ENCODE measurements at places on chromosomes 5 and 9.

DNA sequence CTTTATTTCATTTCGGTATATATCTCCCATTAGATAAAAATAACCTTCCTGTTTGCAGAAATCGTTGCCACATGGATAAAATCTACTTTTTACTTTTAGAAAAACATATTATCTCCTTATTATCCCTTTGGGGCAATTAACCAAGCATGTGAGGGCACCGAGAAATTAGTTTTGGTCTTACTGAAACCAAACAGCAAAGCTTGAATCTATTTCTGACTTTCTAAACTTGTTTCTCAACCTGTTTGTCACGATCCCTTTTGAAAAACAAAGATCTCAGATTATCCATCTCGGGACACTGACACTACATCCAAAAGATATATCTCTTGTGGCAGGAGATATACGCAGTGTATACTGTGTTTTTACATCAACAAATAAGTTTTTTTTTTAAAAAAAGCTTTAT is 2.3 kb downstream of the TUT7 start:
- no peak for DNase-seq

DNA sequence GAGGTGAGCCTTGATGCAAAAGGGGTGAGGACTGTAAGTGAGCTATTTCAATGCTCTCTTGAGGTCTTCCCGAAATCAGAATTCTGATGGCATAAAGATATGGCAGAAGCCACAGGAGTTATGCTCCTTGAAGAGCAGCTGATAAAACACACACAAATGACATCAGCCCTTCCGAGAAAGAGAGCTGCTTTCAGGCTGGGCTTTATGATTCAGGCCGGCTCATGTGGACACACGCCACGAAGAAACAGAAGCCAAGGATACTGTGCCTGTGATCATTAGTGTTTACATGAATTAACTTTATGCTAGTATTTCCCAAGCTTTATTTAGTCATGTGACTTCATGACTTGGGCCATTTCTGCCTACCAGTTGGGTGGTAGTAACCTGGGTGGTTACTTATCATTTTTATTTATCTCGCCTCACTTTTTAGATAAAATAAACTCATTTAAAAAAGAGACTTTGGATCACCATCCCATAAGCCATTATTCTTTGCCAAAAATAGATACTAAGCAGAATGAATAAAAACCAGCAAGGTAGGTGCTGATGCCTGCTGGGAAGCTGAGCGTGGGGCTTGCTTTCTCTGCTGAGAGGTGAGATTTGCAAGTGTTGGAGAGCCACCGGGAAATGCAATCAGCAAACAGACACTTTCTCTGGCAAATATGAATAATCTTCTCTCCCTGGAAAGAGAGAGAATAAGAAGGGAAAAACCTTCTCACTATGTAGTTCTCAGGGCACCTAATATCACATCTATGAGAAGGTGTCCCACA is 73.0 kb upstream of the SLC25A51 start:
- no peak for DNase-seq

- DNase-seq = no peak
These were observed 19.3 kb upstream of the ORM1 start for GRCh38 chr9:114303571-114303970.

DNA sequence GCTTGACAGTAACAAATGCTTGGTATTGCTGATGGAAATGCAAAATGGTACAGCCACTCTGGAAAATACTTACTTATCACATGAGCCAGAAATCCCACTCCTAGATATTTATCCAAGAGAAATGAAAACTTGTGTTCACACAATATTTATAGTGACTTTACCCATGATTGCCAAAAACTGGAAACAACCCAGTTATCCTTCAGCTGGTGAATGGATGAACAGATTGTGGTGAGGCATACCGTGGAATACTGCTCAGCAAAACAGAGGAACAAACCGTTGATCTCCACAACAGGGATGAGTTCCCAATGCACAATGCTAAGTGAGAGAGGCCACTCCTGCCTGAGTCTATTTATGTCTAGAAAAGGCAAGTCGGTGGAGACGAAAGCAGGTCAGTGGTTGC is 40.5 kb upstream of the LRRC14B start:
- DNase-seq = no peak

DNA sequence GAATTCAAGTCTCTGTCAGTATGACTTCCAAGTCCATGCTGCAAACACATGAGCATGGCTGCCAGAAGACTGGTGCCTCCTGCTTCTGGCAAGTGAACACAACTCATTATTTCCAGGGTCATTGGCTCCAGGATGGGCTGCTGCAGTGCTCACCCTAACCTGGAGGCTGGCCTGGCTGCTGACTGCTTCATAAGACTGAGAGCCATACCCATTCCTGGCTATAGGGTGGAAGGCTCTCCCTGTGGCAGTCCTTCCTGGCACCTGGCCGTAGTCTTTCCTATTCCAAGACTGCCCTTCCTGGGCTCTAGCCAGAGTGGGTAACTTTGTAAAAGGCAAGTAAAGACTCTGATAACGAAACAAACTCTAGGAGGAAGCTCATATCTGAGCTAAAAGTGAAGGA is 51.2 kb downstream of the CXXC5 start:
- no peak for DNase-seq

- no peak for DNase-seq
These were observed 44.5 kb downstream of the AMBP start for GRCh38 chr9:114033397-114034103.

- no peak for DNase-seq
These were observed 584 bp upstream of the PIP5K1B start for GRCh38 chr9:68704498-68704813.

DNA sequence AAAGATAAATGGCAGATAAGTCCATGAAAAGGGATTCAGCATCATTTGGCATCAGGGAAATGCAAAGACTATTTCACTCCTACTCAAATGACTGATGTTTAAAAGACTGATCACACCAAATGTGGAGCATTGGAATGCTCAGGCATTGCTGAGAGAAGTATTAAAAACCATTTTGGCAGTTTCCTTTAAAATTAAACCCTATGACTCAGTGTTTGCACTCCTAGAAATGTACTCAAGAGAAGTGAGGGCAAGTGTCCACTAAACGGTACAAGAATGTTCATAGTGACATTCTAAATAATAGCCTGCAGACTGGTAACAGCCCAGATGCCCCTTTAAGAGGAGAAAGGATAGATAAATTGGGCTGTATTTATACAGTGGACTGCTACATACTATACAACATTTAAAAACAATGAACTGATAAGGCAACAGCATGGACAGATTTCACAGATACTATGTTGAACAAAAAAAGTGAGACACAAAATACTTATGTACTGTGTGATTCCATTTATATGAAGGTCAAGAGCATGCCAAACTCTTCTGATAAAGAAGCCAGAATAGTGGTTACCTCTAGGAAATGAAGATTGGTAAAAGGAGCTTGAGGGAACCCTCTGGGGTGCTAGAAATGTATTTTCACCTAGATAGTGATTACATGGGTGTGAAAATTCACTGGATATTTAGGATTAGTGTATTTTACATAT is 24.6 kb downstream of the APC start:
- DNase-seq = no peak

- DNase-seq = no peak
These were observed 105.7 kb downstream of the LURAP1L start for GRCh38 chr9:12880406-12881015.

DNA sequence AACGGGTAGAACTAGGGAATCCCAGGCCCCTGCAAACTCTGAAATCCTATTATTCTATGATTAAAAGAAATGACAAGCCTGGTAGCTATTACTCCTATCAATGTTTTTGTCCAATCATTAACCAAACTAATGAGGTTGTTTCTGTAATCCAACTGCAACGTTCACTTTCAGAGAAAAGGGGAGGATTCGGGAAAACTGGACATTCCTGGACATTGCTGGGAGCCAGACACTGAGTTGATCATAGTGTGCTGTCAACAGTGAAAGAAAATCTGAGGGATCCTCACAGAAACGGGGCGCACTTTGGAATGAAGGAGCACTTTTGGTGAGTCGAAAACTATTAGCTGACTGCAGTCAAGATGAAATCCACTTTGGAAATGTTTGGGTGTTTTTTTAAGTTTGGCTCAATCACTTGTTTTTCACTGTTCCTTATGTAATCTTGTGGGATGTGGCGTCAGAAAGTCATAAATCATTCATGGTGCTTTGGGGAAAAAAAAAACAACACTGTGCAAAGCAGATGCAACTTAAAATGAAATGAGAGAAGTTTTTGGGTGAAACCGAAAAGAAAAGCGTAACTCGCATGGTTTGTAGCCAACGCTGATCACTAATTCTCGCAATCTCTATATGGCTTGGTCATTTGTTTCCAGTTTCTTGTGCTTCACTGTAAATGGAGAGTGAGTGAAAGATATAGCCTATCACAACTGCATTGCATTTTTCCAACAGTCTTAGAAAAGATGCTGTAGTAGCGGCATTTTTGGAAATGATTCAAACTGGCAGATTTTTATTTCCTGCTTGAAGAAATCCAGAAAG is 51.2 kb upstream of the ADRA1B start:
- no peak for DNase-seq

- DNase-seq = peak; percentile 31
These were observed 5.8 kb downstream of the MACROH2A1 start for GRCh38 chr5:135393229-135393628.

- no peak for DNase-seq
These were observed 3.2 kb downstream of the SLC36A1 start for GRCh38 chr5:151450605-151451004.

DNA sequence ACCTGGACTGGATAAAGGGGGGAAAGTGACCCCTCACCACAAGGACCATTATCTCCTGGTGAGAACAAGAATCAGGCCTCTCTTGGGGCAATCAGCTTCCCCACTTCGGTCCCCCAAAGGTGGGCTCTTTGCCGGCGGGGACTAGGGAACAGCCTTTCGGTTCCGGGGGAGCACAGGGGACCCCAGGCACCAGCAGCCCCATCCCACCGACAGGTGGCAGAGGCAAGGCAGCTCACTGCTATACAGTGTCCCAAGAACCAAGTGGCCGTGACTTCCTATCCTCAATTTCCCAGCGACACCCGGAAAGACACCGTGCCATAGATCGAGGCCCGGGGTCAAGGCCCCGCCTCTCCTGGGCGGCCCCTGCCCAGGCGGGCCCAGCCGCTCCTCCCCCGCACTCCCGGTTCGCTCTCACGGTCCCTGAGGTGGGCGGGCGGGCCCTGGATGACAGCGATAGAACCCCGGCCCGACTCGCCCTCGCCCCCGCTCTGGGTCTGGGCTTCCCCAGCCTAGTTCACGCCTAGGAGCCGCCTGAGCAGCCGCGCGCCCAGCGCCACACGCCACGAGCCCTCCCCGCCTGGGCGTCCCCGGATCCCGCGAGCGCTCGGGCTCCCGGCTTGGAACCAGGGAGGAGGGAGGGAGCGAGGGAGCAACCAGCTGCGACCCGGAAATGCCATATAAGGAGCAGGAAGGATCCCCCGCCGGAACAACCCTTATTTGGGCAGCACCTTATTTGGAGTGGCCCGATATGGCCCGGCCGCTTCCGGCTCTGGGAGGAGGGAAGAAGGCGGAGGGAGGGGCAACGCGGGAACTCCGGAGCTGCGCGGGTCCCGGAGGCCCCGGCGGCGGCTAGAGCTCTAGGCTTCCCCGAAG is 655 bp upstream of the EGR1 start:
- peak; percentile 79 for DNase-seq

- no peak for DNase-seq
These were observed 57.9 kb downstream of the FBN2 start for GRCh38 chr5:128480158-128480557.

DNA sequence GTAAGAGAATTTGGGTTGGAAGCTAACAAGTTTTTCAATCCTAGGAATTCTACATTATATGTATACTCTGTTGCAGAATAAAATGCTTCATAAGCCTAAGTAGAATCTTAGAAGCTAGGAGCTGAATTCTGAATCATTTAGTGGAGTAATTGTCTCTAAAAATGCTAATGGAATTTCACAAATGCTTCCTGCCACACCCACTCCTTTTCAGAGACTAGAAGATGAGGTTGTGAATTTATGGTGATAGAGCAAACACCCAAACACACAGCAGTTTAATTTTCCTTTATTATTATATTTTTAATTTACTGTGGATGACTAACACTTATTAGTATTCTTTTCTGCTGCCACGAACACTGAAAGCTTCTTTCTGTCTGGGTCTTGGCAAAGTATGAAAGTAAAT is 208.0 kb upstream of the PDE4D start:
- DNase-seq = no peak

DNA sequence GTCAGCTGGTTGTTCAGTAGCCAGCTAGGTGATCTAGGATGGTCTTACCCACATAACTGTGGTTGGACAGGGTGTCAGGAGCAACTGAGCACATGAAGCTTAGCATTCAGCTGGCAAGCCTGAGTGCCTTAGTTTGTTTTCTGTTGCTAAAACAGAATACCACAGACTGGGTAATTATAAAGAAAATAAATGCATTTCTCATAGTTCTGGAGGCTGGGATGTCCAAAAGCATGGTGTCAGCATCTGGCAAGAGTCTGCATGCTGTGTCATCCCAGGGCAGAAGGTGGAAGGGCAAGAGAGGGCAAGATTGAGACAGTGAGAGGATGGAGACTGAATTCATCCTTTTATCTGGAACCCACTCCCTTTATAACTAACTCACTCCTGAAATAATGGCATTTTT is 921.5 kb downstream of the TLE4 start:
- no peak for DNase-seq

DNA sequence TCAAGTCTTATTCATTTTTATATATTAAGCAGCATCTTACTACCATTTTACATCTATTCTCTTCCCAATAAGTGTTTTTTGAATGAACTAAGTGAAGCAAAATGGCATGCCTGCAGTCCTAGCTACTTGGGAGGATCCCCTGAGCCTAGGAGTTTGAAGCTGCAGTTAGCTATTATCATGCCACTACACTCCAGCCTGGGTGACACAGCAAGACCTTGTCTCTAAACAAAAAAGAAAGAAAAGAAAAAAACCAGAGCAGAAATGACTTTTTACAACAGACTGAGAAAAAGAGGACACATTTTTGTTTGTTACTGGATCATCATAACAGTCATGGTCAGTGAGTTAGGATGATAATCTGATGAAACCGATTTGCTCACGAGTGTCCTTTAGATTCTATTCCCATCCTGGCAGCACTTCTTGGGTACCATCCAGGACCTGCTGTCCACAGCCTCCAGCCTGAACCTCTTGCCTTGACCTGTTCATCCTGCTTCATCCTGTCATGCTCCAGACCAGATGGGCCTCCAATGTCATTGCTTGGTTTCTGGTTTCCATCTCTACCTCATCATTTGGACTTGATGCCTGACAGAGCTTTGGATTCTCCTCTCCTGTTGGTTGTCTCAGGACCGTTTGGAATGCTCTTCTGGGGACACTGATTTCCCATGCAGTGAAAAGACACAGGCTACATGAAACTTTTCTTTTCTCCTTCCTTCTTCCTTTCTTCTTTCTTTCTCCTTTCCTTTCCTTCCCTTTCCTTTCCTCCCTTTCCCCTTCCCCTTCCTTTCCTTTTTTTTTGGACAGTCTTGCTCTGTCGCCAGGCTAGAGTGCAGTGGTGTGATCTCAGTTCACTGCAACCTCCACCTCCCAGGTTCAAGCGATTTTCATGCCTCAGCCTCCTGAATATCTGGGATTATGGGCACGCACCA is 50.1 kb upstream of the GLRX start:
- no peak for DNase-seq

- DNase-seq = no peak
These were observed 21.3 kb downstream of the SEMA6A start for GRCh38 chr5:116553366-116553765.

- no peak for DNase-seq
These were observed 74.7 kb upstream of the DAPK1 start for GRCh38 chr9:87422999-87423398.
